ENCODE measurements at places on chromosomes 13 and 19.

GRCh38 chr13:80055847-80056246, 285.1 kb downstream of the SPRY2 start:
- DNase-seq: no peak

GRCh38 chr13:94968040-94968756, 255.9 kb upstream of the SOX21 start:
- no peak for DNase-seq

- DNase-seq: no peak
Measured at GRCh38 chr19:18158467-18158866, 5.5 kb downstream of the PIK3R2 start.

- no peak for DNase-seq
Measured at GRCh38 chr13:73776151-73776785, 357.9 kb downstream of the KLF12 start.

DNA sequence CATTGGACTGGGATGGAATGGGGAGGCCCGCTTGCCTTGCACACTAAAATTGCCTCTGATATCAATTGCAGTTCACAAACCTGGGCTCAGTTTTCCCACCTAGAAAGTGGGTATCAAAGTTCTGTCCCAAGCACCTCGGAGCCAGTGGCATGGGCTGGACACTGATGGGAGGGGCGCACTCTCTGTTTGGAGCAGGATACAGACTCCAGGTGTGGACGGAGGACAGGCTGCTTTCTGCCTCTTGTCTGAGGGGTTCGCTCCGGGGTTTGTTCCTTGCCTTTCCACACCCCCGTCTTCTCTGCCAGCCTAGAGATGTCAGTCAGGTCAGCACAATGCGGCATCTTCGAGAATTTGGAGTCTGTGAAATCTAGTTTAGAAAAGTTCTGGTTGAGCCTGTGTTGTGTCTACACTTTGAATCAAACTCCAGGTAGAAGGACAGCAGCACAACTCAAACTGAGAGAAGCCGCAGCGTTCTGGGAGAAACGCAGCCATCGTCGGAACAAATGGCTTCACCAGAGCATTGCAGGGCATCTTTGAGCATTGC, 141.9 kb downstream of the TEX29 start:
- DNase-seq: no peak

DNA sequence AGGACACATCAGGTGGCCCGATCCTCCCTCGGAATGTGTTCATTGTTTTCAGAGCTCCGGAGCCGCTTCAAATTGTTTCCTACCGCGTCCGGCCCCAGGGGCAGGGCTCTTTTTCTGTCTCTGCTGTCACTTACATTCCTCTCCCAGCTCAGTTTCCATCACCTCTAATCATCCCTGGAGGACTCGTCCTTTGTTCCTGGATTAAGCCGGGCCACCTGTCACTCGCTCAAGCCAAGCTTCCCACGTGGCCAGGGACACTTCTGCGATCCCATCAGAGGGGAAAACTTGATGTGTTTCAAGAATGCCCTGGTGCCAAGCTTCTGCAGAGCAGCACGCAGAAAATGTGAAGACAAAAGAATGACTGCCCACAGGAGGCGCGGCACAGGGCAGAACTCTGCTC, 13.5 kb downstream of the IL17D start:
- no peak for DNase-seq

DNA sequence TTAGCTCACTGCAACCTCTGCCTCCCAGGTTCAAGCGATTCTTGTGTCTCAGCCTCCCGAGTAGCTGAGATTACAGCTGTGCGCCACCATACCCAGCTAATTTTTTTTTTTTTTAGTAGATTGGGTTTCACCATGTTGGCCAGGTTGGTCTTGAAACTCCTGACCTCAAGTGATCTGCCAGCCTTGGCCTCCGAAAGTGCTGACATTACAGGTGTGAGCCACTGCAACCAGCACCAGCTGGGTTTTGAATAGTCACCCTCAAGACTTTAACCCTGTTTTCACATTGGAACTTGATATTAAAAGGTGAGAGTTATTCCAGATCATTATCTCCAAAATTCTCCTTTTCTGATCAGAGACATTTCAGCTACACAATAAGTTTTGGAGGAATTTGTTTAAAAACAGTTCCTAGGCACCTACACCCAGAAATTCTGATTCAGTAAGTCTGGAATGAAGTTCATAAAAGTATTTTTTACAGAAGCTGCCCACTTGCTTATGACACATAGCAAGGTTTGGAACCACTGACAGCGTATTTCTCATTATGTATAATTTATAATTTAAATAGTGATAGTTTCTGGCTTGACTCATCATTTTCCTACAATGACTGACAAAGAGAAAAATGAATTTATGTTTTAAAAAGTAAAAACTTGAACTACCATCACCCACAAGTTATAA, 417.3 kb downstream of the DIAPH3 start:
- no peak for DNase-seq

DNA sequence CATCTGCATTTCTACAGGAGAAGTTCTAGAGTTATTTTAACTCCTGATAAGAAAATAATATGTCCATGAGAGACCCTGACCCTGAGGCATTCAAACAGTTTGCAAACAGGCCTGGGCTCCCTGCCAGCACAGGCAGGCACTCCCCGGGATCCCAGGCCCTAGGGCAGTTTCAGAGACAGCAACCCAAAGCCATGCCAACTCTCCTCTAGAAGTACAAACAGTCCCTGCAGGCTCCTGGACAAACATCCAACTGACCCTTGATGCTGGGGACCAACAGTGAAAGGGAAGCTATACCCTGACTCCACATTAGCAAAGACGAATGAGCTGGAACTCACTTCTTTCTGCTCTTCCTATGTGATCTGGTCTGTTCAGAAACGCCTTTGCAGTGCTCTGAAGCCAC, 44.8 kb downstream of the CCDC70 start:
- peak; percentile 18 for DNase-seq

- no peak for DNase-seq
Measured at GRCh38 chr13:109809216-109809932, 23.0 kb upstream of the IRS2 start.

Data from HepG2 (cell line).